ENCODE measurements at places on chromosomes 12 and 14.

GRCh38 chr14:54698501-54698900, 131.6 kb downstream of the SAMD4A start:
- DNase-seq: no peak

GRCh38 chr12:57240066-57240921, 10.7 kb downstream of the STAC3 start:
- peak; percentile 54 for DNase-seq

DNA sequence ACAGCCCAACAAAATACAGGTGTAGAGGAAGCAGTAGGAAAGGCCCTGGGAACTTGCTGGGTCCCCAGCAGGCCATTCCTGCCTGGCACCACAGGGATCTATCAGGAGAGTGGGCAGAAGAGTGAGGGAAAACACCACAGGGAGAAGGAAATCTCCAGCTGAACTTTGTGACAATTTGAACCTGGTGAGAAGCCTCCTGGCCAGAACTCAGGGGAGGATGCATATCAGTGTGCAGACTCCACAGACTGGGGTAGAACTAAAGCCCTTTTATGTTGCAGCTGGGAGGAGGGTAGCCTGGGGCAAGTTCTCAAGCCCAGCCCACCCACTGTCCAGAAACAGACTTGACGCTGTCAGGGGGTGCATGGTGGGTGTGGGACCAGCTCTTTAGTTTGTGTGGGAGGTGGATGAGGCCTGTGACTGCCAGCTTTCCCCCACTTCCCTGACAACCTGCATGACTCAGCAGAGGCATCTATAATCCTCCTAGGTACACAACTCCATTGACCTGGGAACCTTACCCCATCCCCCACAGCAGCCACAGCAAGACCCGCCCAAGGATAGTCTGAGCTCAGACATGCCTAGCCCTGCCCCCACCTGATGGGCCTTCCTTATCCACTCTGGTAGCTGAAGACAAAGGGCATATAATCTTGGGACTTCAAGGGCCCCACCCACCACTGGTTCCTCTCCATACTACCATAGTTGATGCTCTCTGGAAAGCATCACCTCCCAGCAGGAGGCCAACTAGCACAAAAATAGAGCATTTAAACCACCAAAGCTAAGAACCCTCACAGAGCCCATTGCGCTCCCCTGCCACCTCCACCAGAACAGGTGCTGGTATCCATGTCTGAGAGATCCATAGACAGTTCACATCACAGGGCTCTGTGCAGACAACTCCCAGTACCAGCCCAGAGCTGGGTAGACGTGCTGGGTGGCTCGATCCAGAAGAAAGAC, 28.9 kb downstream of the PNN start:
- no peak for DNase-seq

- DNase-seq: no peak
Measured at GRCh38 chr14:75252254-75252837, 26.3 kb upstream of the FOS start.

DNA sequence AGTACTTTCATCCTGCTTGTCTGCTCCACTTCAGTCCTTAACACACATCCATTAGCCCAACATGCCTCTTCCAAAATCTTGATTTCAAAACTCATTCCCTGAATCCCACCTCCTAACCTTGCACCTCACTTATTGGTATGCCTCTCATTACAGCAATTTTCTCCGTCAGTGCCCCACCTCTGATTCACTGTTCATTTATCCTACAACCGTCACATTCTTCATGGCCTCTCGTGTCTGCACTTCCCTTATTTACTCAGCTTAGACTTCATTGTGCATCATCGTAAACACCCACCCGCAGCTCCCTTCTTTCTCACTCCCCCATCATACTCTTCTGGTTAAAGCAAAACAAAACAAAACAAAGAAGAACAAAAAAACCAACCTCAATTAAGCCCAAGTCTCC, 160.6 kb upstream of the HMGA2 start:
- no peak for DNase-seq

DNA sequence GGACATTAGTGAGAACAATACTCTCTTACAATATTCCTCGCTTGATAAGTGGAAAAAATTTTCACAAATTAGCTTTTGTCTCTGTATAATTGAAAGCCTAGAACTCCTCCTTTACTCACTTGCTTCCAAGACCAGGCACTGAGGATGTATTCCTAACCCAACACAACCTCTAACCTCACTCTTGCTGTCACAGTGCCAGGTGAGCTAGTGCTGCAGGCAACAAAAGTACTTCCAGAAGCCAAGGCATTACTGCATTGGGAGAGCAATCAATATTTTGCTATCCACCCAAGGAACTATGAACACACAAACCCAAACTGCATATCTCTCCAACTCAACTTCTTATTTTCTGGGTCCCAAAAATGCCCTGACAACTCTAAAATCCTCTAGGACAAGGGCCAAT, 1081.0 kb downstream of the VRK1 start:
- no peak for DNase-seq

- DNase-seq: no peak
Measured at GRCh38 chr14:90288651-90289355, 32.5 kb downstream of the PSMC1 start.

DNA sequence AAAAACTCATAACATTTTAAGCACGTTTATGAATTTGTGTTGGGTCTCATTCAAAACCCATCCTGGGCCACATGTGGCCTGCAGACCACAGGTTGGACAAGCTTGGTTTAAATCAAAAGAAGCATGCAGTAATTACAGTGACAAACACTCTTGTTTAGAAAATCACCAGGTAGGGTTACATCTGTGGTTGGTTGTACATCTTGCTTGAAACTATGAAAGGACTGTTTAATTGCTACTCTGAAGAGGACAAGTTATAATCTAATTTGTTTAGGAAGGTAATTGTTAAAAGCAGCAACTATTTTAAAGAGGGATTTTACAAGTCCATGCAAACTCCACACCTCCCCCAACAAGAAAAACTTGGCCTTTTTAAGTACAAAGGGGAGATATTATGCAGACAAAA, 4.0 kb downstream of the TRIP11 start:
- DNase-seq: no peak

DNA sequence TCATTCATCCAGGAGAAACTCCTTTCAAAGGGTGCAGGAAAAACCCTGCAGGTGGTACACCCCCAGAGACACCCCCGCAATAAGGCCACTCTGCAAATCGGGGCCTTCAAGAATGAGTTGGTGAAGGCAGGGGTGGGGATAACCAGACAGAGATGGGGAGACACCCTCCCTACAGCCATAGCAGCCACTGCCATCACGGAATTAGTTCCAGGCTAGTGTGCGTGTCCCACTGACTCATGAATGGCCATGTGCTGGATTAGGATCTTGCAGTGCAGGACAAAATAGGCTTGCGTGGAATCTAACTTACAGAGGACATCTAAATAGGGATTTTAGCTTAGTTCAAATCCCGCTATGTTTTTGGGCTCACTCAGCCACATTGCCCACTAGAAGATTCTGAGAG, 37.8 kb downstream of the SPRING1 start:
- DNase-seq: no peak

- DNase-seq: no peak
Measured at GRCh38 chr12:120101617-120102016, 14.9 kb downstream of the RAB35 start.

DNA sequence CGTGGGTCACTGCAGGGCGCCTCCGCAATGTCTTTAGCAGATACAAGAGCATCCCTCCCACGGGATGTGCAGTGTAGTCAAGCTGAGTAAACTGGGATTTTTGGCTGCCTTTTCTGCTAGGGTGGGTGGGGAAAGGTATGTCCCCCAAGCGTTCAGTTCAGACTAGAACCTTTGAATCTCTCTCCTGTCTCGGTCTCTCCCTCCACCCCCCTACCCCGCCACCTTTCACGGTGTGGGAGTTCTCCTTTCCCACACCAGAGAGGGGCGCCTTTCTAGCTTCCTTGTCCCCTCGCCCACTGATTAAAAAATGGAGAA, 525 bp upstream of the FAR2 start:
- no peak for DNase-seq

GRCh38 chr12:65022960-65023359, 98.1 kb downstream of the WIF1 start:
- DNase-seq: no peak

DNA sequence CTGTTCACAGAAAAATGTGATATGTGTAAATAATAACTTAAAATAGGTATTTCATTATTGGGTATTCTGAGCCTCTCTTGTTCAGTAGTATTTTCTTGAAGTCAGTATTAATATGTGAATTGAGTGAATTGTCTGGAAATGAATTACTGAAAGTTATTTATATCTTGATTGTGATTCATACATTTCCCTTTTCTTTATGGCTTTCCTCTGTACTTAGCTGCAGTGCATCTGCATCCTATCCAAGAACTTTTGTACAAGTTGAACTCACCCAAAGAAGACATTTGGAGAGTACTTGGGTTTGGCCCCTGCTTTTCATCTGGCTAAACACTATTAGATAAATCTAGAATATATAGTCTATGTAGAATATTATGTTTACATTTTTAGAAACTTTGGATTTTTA, 326.0 kb downstream of the RAD51B start:
- no peak for DNase-seq

GRCh38 chr14:94936401-94936892, 166.5 kb upstream of the GSC start:
- no peak for DNase-seq

GRCh38 chr14:96403409-96403808, 11.5 kb downstream of the AK7 start:
- no peak for DNase-seq

GRCh38 chr14:89600950-89601826, 184.2 kb upstream of the FOXN3 start:
- no peak for DNase-seq

DNA sequence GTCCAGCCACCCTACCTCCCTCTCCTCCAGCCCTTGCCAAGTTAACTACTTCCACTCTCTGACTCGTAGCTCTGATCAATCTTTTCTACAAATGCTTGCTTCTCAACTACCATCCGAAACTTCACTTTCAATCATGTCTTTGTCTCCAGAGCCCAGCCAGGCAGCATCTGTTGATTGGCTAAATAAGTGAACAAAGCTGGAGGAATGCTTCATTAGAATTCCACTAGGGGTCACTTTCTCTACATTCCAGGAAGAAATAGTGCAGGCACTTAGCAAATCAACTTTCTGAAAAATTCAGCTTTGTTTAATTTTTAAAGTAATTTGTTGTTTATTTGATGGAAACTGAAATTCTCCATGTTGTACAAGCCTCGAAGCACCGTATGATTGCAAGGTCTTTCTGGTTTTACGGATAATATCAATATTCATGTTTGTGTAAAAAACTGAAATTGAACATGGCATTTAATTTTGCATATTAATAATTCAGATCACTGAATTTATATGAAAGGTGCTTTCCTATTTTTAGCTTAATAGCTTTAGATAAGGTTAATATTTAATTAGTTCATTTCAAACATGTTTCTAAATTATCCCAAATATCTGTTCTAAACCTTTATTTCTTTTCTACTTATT, 32.4 kb upstream of the HELB start:
- no peak for DNase-seq

DNA sequence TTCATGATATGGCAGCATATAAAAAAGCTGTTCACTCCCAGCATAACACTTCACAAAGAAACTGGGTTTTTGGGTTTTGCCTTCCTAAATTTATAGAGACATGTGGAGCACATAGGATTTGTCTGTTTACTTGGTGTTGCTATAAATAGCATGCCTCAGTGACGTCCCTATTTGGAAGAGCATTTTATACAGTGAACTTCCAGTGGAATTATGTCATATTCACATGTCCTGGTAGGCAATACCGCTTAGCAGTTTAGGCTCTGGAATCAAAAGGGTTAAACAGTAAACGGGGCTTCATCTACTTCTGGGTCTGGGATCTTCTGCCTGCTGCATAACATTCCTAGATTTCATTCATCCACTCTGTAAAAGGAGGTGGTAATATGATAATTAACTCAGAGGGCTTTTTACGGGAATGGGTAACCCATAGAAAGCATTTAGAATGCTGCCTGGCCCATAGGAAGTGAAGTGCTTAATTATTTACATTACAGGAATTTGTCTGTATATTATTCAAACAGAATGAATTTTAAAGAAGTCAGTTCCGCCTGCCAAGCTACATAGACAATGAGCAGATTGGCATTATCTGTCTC, 396.1 kb downstream of the TMTC2 start:
- no peak for DNase-seq

DNA sequence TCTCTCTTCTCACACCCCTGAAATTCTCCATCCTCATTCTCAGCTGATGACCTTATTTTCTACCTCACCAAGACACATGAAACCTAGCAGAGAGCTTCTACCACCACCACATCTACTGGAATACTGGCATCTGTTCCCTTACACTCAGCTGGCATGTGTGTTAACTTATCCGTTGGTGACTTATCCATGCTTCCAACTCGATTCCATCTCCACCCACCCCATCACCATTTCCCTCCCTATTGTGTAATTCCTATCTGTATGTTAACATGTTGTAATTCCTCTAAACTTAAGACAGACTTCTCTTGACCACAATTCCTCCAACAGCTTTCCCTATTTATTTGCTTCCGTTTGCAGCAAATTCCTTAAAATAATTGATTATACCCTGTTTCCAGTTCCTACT, 15.4 kb downstream of the C1S start:
- no peak for DNase-seq

- no peak for DNase-seq
Measured at GRCh38 chr14:75579338-75579864, 981 bp downstream of the FLVCR2 start.

GRCh38 chr12:24707334-24707733, 241.6 kb downstream of the BCAT1 start:
- no peak for DNase-seq

GRCh38 chr14:54754623-54755386, 147.8 kb downstream of the GCH1 start:
- no peak for DNase-seq

- DNase-seq: no peak
Measured at GRCh38 chr12:39975374-39975918, 130.4 kb downstream of the SLC2A13 start.

- no peak for DNase-seq
Measured at GRCh38 chr12:44405297-44405696, 470.8 kb downstream of the NELL2 start.

DNA sequence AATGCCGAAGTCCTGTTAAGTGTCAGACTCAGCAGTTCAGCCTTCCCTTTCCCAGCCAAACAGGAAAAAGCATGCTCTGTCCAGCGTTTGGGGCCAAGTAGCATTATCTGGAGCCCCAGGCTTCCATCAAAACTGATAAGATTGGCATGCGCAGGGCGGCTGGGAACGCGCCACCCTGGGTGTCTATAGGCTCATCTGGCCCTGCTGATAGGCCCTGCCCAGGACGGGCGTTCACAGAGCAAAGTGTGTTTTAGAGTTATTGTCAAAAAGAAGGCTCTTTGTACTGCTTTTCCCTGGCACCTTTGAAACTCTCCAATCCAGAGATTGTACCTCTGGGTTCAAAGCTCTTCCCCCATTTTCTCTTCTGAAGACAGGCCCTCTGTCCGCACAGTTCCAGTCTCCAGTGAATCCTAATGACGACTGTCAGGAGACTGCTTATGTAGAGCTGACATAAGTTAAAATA, at the start of gene ART4:
Gene ART4 (minus strand): TSS at position 102 of the 463 bp plus-strand sequence. CDS start 413 bp downstream, outside the sequence.
- no peak for DNase-seq

GRCh38 chr12:106584104-106585064, 1.6 kb downstream of the RFX4 start:
- no peak for DNase-seq

- DNase-seq: no peak
Measured at GRCh38 chr14:100906420-100906819, 2.9 kb upstream of the RTL1 start.
